Fibroblast of skin of back (primary cell): ENCODE measurements at places on chromosomes 13 and 19.

GRCh38 chr19:3494559-3494958 lies 5.9 kb downstream of the DOHH start:
- DNase-seq = no peak

GRCh38 chr13:110266983-110267382 lies 40.0 kb downstream of the COL4A1 start:
- no peak for DNase-seq

DNA sequence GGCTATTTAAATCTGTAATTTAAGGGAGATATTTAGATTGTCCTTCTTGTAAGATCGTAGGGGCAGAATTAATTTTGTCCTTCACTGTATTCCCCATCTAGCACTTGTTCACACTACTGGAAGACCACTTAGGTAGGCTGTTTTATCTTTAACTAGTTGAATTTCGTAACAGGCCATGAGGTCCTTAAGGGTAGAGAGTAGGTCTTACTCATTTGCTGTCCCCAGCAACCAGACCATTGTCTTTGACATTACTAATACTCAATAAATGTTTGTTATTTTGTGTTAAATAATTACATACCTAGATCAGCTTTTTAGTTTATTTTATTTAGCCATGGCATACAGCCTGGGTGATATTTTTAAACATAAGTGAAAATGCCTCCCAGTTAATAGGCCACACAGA lies 177.1 kb downstream of the PCCA start:
- DNase-seq = no peak

DNA sequence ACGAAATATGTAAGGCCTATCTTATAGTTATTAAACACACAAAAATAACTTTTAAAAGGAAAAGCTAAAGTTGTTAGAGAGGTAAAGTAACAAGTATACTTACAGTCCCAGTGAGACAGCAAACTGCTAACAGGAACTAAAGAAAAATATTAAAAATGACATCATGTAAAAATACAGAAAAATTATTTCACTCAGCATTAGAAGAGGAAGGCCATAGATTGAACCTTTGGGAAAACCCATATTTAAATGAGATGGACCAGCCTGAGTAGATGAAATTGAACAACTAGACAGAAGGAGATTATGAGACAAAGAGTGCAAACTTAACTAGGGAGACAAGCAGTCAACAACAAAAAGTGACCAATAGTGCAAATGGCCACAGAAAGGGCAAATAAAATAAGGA lies 49.4 kb downstream of the LNX2 start:
- DNase-seq = no peak

GRCh38 chr13:49676581-49677298 lies 14.5 kb downstream of the EBPL start:
- DNase-seq = no peak

DNA sequence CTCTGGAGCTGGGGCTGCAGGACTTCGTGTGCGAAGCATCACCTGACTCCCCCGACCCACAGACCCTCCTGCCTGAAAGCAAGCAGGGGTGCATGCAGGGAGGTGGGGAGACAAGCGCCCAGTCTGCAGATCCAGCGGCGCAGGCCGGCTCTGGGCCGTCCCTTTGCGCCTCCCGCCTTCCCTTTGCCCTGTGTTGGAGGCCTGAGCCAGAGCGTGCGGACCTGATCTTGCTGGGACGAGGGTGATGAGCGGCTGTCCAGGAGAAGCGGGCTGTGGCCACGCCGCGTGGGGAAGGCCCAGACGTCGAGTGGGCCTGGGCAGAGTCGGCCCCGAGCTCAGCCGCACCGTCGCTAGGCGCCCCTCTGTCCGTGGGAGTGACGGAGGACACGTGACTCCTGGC lies 5.3 kb upstream of the GRTP1 start:
- no peak for DNase-seq

DNA sequence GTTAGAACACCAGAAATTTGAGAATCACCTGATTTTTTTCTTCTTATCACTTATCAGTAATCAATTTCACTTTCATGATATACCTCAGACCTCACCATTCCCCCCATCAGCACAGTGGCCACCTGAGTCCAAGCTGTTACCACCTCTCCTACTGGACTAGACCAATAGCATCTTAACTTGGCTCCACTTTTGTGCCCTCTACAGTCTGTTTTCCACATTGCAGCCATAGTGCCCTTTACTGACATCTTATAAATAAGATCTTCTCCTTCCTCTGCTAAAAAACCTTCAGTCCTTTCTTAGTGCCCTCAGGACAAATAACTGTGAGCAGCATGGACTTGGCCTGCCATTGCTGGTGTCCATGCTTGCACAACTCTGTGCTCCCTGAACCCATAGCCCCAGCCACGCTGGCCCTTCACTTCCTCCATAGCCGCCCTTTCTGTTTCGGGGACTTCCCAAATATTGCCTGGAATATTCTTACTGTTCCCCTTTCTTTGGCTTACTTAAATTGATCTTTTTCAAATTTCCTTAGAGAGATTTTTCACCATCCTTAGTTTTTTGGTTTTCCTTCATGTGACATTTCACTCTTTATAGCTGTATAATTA lies 380.8 kb downstream of the LMO7 start:
- no peak for DNase-seq

DNA sequence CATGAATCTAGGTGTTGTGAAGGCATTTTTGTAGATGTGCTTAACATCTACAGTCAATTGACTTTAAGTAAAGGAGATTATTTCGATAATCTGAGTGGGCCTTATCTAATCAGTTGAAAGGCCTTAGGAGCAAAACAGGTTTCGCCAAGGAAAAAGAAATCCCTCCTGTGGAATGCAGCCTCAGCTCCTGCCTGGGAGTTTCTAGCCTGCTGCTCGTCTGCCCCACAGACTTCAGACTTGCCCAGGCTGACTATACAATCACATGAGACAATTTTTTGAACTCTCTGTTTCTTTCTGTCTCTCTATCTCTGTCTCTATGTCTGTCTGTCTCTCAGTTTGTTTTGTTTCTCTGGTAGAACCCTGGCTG lies 312.5 kb downstream of the OLFM4 start:
- no peak for DNase-seq

DNA sequence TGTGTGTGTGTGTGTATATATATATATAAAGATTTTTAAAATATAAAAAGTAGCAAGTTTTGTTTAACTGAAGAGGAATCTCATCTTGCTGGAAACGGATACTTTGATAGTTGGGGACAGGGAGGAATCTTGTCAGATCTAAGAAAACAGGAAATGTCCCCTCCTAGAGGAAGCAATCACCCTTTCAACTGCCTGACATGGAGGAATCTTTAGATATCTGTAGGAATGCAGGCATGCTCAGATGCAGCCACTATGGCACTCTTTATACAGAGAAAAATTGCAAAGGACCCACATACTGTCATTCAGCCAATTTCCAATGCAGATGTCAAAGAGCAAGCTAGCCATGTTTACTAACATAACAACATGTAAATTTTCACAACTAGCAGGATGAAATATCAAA lies 38.8 kb downstream of the ZNF611 start:
- no peak for DNase-seq

DNA sequence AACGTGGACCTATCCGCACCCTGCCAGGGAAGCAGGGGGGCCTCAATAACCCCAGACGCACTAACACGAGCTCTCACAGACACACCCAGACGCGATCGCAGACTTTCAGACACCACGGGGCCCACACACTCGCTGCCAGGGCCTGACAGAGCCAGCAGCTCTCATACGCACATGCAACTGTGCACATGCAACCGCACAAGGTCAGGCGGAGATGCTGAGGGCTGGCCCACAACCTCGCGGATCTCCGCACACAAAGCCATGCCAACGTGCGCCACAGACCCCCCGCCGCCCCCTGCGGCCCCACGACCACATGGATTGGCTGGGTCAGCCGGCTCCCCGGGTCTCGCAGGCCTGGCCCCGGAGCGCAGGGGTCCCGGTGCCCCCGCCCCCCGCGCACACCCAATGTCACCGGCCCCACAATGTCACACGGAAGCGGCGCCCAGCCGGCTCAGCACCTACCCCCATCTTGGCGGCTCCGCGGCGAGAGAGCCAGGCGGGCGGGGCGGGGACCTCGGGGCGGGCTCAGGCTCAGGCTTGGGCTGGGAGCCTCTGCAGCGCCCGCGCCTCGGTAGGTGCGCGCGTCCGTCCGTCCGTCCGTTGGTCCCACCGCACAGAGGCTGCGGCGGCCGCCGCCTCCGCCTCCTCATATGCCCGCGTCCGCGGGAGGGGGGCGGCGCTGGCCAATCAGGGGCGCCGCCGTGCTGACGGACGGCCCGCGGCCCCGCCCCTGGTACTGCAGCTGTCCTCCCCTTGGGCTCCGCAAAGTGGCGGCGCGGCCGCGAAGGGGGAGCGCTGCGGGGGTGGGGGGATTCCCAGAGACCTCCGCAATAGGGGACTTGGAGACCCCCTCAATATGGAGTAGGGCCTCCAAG lies at the start of gene ATP1A3:
Gene ATP1A3 (minus strand): TSS at position 619 of the 872 bp plus-strand sequence. CDS start 154 bp downstream, at position 465.
- peak; percentile 44 for DNase-seq

DNA sequence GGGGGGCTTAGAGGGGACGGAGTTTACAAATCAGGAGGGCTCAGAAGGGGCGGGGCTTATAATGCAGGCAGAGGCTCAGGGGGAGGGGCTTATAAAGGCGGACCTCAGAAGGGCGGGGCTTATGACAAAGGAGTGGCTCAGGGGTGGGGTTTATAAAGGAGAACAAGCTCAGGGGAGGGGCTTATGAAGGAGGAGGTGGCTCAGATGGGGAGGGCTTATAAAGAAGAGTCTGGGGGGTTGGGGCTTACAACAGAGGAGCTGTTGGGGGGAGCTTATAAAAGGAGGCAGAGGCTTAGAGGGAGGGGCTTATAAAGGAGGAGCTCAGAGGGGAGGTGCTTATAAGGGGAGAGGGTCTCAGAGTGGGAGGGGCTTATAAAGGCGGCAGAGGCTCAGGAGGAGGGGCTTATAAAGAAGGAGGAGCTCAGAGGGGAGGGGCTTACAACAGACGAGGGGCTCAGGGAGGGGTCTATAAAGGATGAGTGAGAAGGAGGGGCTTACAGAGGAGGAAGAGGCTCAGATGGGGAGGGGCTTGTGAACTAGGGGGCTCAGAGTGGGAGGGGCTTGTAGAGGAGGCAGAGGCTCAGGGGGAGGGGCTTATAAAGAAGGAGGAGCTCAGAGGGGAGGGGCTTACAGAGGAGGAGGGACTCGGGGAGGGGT lies 1.0 kb downstream of the SMIM24 start:
- DNase-seq = no peak

- DNase-seq = no peak
Measured at GRCh38 chr13:113639616-113640262, 18.3 kb downstream of the ATP4B start.

- no peak for DNase-seq
Measured at GRCh38 chr19:40294560-40294959, 9.4 kb upstream of the AKT2 start.

GRCh38 chr13:74575729-74576125 lies 441.5 kb upstream of the KLF12 start:
- peak; percentile 77 for DNase-seq

GRCh38 chr13:108680011-108680410 lies 50.6 kb downstream of the MYO16 start:
- DNase-seq = no peak

GRCh38 chr19:33175156-33175782 lies 18.9 kb upstream of the LRP3 start:
- DNase-seq = no peak

DNA sequence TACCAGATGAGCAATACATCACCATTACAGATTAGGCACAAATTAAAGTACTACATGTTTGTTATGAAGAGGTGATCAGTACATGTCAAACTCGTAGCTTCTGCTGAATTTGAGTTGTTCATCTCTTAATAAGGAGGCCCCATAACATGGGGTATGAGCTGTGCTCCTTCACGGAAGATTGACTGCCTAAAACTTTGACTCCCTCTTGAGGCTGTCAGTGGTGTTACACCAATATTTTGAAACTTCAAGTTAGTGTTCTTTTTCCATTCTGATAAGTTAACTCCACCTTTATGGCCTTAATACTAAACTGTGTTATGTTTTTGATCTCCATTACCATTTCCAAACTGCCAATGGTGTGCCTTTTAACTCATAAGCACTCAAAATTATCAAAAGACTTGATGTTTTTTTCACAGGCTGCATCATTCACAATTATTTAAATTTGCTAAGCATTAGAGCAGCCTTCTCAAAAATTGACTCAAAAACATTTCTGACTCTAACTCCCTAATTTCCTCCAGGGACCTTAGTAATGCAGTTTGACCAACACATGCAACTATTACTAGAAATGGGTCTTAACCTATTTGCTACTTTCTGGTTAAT lies 1591.5 kb downstream of the PCDH9 start:
- DNase-seq = peak; percentile 50

DNA sequence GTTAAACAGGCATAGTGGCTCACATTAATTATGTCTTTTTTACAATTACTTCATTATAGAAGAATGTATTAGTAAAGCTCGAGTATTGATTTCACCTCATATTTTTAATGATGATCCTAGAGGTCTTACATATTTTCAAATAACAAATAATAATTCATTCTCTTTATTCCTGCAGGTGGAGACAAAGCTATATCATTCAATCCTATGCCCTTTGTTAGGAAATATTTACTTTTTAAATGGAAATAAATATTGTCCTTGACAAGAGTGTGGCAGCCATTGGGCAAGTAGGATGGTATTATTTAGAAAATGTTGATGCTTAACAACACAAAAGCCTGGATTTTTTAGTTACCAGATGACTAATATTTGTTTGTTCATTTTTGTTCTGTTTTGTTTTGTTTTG lies 127.6 kb downstream of the COG6 start:
- no peak for DNase-seq

DNA sequence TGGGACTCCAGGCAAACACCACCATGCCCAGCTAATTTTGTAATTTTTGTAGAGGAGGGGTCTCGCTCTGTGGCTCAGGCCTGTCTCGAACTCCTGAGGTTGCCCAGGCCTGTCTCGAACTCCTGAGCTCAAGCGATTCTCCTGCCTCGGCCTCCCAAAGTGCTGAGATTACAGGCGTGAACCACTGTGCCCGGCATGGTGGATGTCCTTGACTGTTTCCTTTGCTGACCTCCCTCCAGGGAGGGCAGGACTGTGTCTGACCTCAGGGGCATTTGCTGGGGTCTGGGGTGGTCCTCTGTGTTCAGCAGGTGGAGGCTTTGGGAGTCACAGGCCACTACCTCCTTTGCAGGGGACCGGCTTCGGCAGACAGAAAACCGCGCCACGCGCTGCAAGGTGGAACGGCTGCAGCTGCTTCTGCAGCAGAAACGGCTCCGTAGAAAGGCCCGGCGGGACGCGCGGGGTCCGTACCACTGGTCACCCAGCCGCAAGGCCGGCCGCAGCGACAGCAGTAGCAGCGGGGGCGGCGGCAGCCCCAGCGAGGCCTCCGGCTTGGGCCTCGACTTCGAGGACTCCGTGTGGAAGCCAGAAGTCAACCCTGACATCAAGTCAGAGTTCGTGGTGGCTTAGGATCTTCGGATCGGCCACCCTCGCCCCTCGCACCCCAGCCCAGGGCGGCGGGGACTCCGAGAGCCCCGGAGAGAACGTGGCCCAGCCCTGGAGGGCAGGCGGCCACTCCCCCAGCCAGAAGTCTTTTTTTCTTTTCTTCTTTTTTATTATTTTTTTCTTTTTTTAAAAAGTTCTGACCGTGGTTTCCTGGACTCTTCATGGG lies 8.5 kb downstream of the MIDN start:
- DNase-seq = no peak
